ENCODE measurements at places on chromosomes 2 and 18.
A peak's percentile ranks its signal among the peaks of the same experiment; 100 is the strongest.

DNA sequence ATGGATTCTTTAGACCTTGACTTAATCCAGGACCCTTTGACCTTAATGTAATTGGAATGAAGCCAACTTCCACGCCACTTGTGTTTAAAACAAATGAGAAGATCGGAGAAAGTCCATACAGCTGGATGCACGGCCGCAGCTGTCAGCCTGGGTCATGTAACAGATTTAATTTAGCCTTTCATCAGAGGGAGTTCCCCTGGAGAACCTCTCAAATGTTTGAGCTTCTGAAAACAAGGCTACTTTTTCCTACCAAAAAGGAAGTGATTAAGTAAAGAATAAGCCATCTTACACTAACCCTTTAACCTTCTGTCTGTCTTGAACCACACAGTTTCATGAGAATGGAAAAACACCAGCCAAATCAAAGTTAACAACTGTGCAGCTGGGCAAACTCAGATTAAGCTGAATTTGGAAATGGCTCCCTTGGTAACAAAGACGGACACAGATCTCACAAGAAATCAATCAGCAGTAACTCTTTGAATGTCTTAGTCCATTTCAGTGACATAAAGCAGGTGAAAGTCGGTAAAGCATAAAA, 103.6 kb downstream of the DOCK10 start:
- peak; percentile 87 for DNase-seq

GRCh38 chr2:232013701-232014353, 52.3 kb downstream of the DIS3L2 start:
- DNase-seq: peak; percentile 68

DNA sequence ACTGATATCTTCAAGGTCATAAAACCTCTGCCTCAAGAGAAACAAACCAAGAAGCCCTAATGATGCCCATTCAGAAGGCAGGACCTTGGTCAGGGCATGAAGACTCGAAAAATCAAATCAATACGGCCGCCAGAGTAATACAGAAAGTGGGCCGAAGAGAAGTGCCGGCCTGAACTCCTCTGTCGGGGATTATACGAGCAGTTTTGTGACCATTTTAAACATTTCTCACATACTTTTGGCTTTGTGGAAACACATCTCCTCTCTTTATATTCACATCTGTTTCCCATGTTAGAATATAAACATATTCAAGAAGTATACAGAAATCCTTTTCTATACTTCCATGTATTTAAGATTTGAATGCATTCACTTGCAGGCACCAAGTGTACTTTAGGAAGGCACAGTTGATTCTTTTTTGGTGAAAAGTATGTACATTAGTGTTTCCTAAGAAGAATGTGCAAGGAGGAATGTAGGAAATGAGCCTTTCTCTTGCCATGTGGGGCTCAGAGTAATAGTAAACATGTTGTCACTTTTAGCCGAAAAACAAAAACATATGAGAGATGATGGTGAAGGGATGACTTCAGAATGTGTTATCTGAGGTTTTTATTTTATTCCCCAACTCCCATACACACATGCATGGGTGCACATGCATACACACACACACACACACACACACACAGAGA, 707.9 kb upstream of the ID2 start:
- DNase-seq: no peak

DNA sequence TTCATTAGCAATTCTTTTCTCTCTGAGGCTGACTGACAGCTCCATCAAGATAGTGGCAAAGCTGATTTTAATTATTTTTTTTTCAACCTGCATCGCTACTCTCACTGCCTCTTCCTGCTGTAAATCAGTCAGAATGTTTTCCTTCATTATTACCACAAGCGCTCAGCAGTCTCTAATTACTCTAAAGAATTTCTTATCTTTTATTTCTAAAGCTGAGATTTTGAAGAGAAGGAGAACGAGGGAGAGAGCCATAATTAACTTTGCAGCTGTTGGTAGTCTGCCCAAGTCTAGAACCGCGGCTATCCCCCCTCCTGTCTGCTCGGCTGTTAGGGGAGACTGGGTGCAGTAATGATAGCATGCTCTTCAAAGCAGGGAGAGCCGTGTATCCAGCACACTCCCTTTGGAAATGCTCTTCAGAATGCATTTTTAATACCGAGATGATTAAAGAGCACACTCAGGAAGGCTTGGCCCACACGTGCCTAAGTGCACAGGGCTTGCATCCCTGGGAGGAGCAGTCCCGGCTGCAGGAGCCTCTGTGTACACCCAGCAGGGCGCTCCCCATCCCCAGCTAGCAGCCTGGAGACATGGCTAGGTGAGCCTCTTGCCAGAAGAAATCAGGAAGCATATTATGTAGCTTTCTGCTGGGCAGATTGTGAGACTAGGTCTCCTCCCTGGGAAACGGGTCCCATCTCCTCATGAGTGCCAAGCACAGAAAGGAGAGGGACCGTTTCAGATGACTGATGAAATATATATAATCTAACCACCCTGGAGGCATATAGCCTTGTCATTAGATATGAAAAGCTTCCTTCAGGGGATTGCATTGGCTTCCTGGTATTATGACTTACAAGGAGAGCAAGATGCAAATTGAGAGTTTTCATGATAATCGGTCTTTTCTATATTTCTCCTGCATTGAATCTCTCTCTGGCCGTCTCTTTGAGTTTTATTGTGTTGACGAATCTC, 555.2 kb downstream of the CMPK2 start:
- peak; percentile 73 for DNase-seq

GRCh38 chr18:72468021-72468710, 76.0 kb downstream of the CBLN2 start:
- DNase-seq: no peak

- no peak for DNase-seq
Observed at GRCh38 chr2:128687565-128687964, 368.9 kb upstream of the HS6ST1 start.

DNA sequence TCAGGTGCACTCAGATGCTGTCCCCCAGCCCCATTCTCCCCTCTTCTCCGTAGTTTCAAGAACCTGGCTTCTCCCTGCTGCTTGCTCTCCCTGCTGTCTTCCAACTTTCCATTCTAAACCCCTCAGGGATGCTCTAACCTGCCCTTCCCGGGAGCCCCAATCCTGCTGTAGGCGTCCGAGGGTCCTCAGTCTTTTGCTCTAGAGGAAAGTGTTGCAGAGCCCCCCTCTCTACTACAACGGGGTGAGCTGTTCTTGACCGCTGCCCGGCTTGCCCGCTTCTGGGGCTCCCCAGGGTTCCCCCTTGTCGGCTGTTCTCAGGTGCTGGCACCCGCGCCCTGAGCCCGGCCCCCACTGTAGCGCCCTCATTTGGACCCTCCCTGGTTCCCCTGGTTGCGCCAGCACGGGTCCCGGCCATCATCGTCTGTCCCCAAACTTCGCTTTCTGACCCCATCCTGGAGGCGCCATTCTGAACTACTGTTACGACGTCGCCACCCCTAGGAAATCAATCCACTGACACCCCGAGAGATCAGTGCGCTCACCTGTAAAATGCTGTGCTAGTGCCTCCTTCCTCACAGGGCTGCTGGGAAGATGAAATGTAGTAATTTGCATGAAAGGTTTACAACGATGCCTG, 31.9 kb upstream of the REG3G start:
- DNase-seq: no peak

DNA sequence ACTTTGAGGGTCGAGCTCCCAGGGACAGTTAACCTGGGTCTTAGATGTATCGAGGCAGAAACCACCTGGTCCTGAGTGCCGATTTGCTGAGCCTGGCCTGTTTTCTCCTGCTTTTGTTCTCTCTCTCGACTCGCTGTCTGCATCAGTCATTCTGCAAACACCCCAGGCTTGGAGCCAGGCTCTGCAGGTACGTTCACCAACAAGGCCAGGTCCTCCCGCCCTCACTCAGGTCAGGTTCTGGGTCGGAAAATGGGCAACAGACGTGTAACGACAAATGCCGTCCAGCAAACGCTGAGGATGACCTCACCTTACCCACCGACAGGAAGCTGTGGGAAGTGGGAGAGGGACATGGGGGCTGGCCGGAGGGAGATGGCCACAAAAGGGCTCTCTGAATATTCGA, 57.7 kb upstream of the PXDN start:
- DNase-seq: no peak

DNA sequence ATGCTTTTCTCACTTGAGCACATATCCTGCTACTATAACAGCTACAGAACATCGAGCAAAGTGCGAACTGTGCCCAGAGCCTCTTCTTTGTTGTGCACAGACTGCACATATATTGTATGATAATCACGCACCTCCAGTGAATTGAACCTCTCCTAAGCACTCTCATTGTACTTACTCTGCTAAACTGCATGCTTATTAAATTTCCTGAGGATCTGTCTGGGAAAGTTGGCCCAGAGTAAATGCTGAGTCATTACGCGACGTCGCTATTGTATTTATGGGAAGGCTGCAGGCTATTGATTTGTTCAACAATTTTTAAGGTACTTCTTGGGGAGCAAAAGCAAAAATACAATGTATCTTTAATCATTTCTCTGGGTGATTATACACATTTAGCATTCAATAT, 399.6 kb upstream of the DSEL start:
- no peak for DNase-seq

DNA sequence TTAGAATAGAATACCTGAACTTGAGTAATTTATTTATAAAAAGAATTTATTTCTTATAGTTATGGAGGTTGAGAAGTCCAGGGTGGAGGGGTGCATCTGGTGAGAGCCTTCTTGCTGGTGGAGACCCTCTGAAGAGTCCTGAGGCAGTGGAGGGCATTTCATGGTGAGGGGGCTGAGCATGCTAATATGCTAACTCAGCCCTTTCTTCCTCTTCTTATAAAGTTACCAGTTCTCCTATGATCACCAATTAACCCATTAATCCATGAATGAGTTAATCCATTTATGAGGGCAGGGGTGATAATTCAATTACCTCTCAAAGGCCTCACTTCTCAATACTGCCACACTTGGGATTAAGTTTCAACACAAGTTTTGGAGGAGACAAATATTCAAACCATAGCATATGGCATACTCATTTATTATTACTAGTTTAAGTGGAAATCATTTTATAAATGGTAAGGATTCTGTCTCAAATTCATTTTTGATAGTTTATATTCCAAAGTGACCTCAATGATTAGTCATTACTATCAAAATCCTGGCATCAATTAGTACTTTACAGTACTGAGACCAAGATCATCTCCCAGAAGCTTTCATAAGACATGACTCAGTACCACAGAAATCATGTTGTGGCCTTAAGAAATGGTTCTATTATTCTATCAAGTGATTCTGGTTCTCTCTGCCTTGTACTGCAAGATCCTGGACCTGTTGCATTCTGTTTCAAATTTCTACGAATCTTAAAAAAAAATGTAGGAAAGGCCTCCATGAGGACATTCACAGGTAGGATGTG, 5.5 kb downstream of the ZNF396 start:
- DNase-seq: no peak

GRCh38 chr2:17899871-17900270, 21.4 kb downstream of the KCNS3 start:
- DNase-seq: no peak

- no peak for DNase-seq
Observed at GRCh38 chr2:207528980-207529329, 807 bp upstream of the CREB1 start.

DNA sequence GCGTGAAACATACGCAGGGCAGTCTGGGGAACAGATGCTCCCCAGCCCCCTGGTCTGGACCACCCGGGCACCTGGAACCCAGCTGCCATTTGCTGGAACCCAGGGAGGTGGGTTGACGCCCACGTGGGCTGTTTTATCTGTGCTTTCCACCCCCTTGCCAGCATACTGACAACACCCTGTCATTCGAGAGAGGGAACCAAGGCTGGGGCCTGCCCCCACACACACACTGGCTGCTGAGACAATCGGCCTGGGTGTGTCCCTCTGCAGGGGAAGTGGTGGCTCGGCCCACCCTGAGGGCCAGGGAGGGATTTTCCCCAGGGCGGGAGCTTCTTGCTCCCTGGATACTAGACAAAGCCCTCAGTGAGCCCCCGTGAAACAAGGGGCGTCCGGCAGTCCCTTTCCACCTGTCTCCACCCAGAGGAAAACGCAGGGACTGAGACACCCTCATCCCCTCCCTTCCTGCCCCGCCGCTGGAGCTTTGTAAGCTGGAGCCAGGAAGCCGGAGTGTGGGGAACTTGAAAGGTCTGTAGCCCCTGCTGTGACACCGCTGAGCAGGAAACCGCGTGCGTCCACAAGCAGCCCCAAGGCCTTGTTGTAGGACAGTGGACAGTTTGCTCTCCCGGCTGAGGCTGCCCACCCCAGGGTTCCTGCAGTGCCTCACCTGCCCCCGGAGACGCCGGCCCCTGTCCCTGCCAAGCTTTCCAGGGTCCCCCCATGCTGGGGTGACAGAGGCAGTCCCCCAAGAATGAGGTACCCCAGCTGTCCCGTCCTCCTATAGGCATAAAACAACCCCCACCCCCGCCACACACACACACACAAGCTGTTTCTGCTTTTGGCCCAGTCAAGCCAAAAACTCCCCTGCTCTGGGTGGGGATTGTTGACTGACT, 14.1 kb upstream of the KLF11 start:
- peak; percentile 60 for DNase-seq

DNA sequence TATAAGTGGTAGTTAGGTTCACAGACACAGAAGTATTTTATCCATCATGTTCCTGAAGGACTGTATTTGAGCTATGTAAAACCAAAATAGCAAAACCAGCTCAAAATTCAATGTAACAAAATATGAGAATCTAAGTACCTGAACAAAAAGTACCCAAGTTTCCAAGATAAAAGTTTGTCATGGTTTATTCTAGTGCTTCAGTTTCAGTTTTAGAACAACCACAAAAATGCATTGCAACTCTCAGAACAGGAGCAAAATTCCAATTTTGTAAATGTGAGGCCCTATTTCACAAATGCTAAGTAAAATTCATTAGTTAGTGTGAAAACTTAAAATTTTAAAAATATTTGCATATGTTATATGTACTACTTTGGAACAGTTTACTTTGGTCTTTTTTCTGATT, 5.0 kb upstream of the ALPK2 start:
- no peak for DNase-seq

GRCh38 chr18:13161276-13161899, 57.2 kb upstream of the LDLRAD4 start:
- DNase-seq: no peak

DNA sequence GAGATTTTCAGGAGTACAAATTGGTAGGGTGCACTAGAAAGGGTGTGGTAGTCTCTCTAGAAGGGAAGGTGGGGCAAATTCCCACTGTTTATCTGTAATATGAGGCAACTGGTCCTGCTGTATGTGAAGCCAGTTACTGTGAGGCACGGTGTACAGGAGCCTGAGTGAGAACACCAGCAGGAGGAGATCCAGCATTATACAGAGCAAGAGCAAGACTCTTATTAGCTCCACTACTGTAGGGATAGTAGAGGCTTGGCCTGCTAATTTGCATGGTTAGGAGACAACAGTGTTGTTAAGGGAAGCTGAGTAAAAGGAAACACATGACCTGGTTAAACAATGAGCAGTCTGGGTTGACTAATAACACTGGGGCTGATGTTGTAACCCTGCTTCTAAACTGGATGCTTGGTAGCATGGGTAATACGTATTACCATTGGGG, 76.3 kb upstream of the WDSUB1 start:
- no peak for DNase-seq

DNA sequence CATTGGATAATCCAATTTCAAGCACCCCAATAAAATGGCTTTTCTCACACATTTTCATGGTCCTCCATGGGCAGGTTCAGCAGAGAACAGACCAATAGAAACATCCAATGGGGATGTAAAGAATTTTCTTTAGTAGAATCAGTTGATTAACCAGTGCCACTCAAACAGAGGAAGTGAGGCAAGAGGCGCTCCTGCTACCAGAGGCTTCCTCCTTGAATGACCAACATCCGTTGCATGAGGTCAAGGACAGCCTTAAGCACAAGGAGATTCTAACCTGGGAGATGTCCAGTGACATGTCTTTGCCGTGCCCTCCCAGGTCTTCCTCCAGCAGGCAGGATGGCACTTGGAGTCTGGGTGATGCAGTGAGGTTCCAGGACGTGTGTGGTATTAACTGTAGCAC, 146.6 kb downstream of the PIEZO2 start:
- no peak for DNase-seq

GRCh38 chr2:177691177-177691576, 298.6 kb downstream of the AGPS start:
- DNase-seq: no peak

All from eye (tissue), 1 donor.